ENCODE measurements at places on chromosomes 1 and 21.

DNA sequence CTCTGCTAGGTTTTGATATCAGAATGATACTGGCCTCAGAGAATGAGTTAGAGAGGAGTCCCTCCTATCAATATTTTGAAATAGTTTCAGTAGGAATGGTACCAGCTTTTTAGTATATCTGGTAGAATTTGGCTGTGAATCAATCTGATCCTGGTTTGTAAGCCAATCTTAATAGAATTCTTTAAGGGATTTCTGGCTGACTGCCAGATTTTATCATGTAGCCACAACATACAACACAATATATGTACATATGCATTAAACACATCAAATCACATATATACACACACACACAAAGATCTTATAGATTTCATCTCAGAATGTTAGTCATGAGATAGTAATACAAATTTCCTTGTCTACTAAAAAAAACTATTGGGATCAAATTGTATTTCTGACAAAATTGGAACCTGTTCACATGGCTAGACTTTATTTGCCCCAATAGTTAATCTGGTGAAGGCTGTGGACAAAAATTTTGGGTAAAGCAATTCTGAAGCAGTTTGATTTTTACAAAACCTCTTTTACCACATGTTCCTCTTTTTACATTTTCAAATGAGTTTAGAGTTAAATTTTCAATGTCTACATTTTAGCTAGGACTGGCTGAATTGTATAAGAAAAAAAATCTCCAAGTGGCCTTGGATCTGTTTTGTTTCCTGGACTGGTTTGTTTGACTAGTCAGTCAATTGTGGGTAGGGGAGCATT is 151.7 kb downstream of the FASLG start:
- DNase-seq = no peak

GRCh38 chr1:7535934-7536878 is 234.9 kb upstream of the VAMP3 start:
- DNase-seq = no peak

DNA sequence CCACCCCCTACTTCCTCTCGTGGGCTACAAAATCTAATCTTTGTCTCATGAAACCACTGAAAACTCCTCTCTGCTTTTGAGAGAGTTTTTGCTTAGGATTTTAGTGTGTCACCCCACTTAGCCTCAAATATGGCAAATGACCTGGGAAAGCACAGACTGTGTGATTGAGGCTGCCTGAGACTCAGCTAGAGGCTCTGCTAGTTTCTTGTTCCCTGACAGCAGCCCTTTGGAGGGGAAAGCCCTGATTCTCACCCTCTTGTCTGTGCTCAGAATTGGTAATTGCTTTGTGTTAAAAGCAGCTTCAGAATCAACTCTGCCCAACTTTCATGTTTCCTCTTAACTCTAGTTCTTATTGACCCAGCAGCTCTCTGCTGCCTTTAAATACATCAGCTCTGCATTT is 85.6 kb upstream of the ZP4 start:
- DNase-seq = no peak

- no peak for DNase-seq
These were observed 134.2 kb upstream of the HP1BP3 start for GRCh38 chr1:20921285-20921684.

DNA sequence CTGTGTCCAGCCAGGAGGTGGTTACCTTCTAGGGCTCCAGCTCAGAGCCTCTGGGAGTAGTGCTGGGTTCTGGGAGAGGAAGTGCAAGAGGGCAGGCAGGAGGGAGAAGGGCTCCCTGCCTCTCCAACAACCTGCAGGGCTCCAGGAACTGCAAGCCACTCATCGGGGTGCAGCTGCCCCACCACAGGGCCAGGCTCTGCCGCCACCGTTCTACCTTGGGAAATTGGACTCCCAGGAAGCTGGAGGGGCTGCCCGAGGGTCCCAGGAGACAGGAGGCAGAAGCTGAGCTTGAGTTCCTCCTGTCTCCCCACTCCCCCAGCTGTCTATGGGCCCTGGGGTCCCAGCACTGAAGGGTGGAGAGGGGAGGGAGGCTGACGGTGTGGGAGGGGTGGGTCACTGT is 7.4 kb upstream of the PRDM16 start:
- DNase-seq = no peak

GRCh38 chr21:16571594-16571993 is 841.8 kb downstream of the USP25 start:
- DNase-seq = no peak

DNA sequence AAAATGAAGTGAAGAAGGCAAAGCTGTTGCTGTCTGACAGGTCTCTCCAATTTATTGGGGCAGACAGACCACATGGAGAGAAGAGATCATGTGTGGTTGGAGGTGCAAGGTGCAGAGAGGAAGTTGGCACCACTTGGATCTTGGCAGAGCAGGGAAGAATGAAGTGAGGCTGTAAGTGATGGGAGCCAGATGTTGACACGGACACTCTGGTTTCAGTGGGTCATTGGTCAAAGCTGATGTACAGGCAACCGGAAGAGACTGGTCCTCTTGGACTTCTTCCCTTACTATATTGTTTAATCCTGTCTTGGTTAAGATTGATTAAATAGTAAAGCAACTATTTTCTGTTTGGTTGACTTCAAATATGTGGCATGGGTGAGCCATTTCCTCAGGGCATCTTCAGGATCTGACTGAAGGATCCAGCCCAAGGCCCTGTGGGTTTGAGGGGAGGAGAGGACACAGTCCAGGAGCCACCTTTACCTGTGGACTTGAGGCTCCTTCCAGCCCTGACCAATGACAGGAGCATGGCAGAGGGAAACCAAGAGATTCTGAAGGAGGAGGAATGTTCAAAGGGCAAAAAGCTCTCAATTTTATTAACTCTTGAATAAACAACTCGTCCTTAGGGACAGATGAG is 49.4 kb downstream of the NENF start:
- DNase-seq = peak; percentile 16

GRCh38 chr1:70361727-70362398 is 7.3 kb upstream of the ANKRD13C start:
- no peak for DNase-seq

DNA sequence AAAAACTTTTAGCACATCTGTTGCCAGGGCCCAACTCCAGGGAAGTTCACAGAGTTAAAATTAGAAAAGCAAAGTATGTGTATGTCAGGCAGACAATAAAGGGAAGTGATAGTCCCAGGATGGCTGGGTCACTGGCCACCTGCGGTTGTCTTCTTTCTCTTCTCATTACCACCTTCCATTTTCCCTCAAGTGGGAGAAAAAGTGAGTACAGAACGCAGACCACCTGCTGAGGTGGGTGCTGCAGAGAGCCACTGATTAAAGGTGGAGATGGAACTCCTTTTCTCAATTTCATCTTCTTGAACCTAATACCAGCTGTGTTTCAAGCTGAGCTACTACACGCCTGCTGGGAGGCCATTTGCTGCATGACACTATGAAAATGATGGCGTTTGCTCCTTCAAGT is 88.8 kb upstream of the PDE4B start:
- DNase-seq = no peak

DNA sequence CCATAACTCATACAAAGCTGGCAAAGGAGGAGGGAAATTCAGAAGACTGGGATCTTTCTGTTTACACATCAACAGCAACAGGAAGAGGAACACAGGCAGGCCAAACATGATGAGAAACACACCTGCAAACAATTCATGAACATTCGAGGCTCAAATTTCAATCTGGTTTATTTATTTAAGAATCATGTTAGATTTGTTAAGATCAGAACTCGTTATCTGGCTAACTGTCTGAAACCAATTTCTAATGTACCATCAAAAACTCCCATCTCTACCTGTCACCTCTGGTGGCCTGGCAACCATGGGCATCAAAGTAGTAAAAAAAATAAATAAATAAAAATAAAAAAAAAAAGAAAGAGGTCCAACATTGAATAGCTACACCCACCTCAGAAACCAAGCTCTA is 9.8 kb downstream of the LBR start:
- DNase-seq = no peak

- DNase-seq = no peak
These were observed 1563.6 kb upstream of the PRMT6 start for GRCh38 chr1:105492921-105493320.

DNA sequence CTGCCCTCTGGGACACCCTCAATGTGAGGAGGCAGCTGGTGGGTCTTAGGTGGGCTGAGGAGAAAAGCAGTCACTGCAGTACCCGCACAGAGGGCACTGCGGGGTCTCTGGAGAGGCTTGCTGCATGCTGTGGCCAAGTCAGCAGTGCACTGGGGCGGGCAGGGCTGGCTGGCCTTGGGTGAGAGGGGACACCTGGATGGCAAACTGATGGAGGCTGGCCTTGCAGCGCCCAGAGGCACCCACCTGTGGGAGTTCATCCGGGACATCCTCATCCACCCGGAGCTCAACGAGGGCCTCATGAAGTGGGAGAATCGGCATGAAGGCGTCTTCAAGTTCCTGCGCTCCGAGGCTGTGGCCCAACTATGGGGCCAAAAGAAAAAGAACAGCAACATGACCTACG is 3.2 kb downstream of the ELF3 start:
- DNase-seq = no peak

GRCh38 chr1:155326631-155327037 is 5.9 kb downstream of the RUSC1 start:
- no peak for DNase-seq

- peak; percentile 44 for DNase-seq
These were observed 80.6 kb upstream of the SLFNL1 start for GRCh38 chr1:41101950-41102607.

DNA sequence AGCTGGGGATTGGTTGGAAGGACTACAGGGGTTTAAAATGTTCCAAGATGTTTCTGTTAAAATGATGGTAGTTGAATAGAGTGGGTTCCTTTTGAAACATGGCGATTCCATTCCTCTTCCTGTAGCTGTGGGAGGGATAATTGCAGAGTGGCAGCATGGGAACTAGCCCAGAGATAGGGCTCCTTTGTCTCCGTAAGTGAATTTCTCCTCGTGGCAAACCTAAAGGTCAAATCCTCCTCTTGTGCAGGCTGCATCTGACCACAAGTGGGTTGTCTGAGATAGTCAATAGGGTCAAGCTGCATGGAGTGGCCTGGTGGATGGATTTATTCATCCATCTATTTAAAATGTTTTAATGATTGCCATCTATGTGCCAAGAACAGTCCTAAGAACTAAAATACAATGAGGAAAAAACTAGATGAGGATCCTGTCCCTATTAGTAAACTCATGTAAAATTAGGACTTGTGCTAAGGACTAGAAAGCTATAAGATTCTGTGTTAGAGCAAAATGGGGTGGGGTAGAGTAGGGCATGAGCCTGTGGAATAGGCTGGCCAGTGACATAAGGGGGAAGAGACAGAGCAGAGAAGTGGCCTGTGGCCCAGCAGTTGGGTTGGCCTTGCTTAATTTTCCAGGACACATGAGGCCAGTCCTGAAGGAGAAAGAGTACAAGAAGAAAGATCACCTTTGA is 89.1 kb upstream of the IVNS1ABP start:
- no peak for DNase-seq

DNA sequence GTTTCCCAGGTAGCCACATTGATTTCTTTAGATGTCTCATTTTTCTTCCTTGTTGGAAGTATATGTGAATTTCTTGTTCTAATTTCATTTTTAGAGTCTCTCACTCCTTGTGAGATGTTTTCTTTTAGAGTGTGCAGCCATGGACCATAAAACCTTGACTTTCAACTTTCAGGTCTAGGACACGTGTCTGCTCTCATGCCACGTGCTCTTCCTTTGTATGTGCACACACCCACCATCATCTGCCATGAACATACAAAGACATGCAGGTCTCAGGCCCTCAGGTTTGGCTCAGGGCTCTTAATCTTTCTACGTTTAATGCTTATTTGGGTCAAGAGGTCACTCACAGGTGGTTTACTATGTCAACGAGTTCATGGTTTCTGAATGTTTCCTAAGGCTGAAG is 70.6 kb downstream of the DDX20 start:
- DNase-seq = no peak

- no peak for DNase-seq
These were observed 5.0 kb downstream of the RNU1-2 start for GRCh38 chr1:16900751-16901150.

DNA sequence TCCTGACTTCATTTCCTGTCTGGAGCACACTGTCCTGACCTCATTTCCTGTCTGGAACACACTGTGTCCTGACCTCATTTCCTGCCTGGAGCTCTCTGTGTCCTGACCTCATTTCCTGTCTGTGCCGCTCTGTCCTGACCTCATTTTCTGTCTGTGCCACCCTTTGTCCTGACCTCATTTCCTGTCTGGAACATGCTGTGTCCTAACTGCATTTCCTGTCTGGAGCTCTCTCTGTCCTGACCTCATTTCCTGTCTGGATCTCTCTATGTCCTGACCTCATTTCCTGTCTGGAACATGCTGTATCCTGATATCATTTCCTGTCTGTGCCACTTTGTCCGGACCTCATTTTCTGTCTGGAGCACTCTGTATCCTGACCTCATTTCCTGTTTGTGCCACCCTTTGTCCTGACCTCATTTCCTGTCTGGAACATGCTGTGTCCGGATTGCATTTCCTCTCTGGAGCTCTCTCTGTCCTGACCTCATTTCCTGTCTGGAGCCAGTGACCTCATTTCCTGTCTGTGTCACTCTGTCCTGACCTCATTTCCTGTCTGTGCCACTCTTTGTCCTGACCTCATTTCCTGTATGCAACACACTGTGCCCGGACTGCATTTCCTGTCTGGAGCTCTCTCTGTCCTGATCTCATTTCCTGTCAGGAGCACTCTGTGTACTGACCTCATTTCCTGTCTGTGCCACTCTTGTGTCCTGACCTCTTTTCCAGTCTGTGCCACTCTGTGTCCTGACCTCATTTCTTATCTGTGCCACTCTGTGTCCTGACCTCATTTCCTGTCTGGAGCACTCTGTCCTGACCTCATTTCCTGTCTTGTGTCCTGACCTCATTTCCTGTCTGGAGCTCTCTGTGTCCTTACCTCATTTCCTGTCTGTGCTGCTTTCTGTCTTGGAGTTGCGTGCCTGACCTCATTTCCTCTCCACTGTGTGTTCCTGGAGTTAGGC is 27.6 kb downstream of the SKI start:
- peak; percentile 41 for DNase-seq

- DNase-seq = no peak
These were observed 40.8 kb downstream of the NID1 start for GRCh38 chr1:236023926-236024565.

DNA sequence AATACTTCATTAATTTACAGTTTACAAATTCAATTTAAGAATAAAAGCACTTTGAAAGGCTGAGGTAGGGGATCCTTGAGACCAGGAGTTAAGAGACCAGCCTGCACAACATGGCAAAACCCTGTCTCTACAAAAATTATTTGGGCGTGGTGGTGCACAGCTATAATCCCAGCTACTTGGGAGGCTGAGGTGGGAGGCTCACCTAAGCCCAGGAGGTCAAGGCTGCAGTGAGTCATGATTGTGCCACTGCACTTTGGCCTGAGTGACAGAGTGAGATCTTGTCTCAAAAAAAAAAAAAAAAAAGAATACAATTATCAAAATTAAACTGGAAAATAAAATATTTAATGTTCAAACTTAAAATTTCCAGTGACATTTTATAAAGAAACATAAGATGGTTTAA is 72.2 kb downstream of the USP1 start:
- DNase-seq = no peak

Data from LoVo (cell line).